ENCODE measurements at places on chromosomes 12 and 14.

DNA sequence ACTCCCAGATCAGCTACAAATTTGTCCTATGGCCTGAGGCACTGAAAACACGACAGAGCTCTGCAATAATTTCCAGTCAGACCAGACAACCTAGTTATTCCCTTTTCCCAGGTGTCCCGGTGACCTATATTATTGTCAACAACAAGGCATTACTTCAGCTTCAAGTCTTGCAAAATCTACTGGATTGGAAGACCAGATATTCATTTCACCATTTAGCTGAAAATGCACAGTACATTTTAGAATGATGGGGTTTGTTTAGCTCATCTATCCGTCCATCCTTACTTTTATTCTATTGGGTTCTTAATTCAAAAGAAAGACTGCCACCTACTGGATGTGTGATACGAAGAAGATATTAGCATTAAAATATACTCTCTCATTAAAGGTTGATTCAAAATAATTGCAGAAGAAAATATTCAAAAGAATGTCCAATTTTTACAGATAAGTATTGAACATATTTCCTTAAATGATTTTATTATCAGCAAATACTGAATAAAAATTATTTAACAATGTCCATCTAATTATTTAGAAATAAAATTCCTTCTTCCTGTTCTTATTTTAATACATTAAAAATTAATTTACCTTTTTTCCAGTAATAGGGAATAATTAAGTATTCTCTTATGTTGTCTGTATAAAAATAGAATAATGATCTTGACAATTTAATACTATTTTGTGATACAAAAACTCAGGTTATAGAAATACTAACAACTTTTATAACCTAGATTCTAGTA, 244.9 kb upstream of the LRIG3 start:
- no peak for DNase-seq

- no peak for DNase-seq
Observed at GRCh38 chr14:53310412-53310811, 157.3 kb upstream of the DDHD1 start.

- DNase-seq: no peak
Observed at GRCh38 chr14:91484186-91484585, 25.9 kb downstream of the PPP4R3A start.

GRCh38 chr12:58621126-58621525, 299.2 kb downstream of the LRIG3 start:
- no peak for DNase-seq

- peak; percentile 81 for DNase-seq
Observed at GRCh38 chr12:57063991-57064685, 14.2 kb upstream of the MYO1A start.

DNA sequence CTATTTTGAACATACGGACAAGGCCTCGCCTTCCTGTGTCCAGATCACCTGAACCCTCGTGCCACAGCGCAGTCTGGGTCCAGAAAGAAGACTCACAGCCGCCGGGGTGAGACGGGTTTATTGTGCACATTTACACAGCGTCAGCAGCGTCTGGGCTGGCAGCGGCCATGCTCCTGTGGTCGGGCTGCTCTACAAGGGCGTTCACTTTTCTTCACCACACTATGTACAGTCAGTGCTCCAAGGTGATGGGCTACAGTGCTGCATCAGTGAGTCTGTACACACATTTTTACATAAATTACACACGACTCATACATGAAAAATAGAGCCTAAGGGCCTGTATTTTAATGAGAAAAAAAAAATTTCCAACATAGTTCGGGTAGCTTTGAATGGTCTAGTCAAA, 18.0 kb downstream of the ZFYVE21 start:
- no peak for DNase-seq

DNA sequence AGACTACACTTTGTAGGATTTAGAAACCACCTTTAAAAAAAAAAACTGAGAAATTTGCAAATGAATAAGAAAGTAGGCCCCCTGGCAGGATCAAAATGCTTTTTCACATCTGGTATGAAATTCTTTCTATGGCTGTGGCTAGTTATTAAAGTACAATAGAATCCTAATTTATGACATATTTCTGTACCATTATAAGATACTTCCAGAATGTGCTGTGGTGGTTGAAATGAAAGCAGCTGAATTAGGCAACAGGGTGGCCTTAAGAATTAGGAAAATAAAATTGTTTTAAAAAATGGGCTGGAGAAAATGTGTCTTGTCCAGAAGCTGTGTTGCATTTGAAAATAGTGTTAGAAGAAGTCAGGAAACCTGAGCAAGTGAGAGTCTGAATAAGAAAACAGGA, 85.9 kb upstream of the PDE3A start:
- DNase-seq: no peak

DNA sequence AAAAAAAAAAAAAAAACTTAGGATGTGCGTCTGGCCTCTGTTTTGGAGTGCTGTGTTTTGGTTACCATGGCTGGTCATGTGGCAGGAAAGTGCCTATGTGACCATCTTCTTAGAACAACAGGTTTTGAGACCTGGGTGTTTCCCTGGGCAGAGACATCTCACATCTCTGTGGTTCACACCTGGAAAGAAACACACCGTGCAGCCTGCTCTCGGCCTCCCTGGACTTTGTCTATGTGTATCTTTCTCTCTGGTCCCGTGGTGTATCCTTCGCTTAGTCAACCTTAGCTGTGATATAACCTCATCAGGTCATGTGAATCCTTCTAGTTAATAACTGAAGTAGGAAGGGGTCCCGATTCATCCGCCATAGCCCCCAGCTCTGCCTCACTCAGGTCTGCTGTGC, 22.6 kb downstream of the ACADS start:
- DNase-seq: no peak

DNA sequence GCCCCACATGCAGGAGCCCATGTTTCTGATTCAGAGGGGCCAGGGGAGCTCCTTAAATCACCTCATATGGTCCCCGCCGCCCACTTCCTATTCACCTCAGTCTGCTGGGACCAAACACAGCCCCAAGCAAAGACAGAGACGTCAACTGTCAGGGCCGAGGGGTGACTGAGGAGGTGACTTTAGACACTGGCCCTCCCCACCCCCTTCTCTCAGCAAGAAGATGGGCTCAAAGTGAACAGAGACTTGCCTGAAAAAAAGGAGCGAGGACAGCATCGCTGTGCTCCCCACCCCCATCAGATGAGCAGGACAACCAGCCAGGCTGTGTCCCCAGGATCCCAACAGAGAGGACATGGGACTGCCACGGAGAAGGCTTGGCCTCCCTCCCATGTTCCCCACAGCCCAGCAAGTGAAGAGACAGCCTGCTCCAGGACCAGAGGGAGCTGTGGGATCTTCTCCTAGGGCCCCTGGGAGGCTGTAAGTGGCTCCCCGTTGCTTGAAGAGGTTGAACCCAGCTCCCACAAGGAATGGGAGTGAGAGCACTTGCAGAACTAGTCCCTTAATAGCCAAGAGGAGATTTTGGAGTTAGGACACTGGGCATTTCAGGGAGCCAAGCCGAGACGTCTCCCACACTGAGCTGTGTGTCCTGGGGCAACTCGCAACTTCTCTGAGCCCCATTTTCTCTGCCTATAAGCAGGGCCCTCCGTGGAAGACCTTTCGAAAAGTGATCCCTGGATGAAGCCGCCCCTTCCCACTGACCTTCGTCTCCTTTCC, 1.3 kb upstream of the KRT79 start:
- no peak for DNase-seq

DNA sequence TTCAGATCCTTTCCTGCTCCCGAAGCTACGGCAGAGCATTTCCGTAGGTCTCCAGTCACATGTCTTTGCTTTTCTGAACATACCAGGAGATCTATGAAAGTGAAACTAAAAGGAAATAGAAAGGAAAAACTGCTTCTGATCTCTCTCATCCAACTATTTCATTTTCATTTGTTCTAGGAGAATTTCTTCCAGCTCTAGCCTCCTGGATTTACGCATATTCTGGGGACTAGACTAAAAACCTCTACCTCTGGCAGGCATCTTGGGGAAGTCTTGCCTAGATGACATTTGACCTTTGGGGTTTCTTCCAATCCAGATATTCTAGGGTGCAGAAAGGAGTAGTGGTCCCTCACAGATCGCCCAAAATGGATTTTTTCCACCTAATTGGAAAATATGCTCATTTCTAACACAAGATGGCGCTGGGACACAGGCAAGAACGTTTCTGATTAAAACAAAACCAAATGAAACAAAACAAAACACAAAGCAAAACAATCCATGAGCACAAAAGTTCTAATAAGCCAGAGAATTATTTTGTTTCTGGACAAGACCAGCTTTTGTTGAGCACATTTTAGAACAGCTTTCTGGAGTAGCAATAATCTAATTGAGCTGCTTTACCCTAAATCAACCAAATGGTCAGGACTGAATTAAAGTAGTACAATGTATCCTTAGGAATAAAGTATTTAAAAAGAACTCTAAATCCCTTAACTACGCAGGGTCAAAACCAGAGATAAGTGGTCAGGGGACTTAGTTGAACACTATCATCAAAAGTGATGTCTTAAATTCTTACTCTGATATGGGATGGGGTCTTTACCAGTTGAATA, 12.3 kb upstream of the PARP11 start:
- peak; percentile 78 for DNase-seq

DNA sequence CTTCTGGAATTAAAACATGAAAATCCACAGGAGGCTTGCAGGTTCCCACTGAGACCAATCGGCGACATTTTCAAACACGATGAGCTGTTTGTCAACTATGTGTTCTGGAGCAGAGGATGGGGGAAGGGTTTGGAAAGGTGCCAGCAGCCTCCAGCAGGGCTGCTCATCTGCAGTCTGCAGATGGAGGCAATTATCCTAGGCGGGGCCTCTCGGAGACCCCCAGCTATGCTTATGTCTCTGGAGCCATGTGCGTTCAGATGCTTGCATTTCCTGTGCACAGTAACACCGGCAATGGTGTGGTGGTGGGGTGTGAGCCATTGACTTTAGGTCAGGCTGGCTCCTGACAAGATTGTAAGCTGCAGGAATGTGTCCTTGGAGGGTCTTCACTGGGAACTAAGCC, 51.7 kb downstream of the RPH3A start:
- no peak for DNase-seq

GRCh38 chr14:101184104-101184455, 280.6 kb upstream of the RTL1 start:
- DNase-seq: no peak

- no peak for DNase-seq
Observed at GRCh38 chr12:12265571-12266388, 1.1 kb downstream of the LRP6 start.

GRCh38 chr12:49375406-49375805, 8.1 kb downstream of the SPATS2 start:
- no peak for DNase-seq

GRCh38 chr14:31312934-31313333, 105.3 kb upstream of the HECTD1 start:
- no peak for DNase-seq

GRCh38 chr12:109600481-109600880, 26.9 kb downstream of the MVK start:
- no peak for DNase-seq

- DNase-seq: no peak
Observed at GRCh38 chr14:82046512-82047226, 513.0 kb upstream of the SEL1L start.

DNA sequence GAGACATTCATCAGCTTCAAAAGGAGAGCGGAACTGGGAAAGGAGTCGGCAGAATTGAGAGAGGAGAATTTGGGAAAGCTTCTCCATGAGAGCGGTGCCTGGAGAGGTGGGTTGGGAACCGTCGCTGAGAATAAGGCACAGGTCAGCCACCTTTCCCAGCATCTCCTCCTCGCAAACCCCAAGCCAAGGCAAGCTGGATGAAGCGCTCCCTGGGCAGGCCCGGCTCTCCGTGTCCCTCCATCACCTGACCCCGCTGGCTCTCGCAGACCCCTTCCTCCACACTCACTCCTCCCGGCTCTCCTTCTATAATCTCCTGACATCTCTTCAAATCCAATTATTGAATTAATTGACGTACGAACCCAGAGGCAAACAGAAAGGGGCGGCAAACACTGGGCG, 18.9 kb upstream of the ATP5MC2 start:
- no peak for DNase-seq

DNA sequence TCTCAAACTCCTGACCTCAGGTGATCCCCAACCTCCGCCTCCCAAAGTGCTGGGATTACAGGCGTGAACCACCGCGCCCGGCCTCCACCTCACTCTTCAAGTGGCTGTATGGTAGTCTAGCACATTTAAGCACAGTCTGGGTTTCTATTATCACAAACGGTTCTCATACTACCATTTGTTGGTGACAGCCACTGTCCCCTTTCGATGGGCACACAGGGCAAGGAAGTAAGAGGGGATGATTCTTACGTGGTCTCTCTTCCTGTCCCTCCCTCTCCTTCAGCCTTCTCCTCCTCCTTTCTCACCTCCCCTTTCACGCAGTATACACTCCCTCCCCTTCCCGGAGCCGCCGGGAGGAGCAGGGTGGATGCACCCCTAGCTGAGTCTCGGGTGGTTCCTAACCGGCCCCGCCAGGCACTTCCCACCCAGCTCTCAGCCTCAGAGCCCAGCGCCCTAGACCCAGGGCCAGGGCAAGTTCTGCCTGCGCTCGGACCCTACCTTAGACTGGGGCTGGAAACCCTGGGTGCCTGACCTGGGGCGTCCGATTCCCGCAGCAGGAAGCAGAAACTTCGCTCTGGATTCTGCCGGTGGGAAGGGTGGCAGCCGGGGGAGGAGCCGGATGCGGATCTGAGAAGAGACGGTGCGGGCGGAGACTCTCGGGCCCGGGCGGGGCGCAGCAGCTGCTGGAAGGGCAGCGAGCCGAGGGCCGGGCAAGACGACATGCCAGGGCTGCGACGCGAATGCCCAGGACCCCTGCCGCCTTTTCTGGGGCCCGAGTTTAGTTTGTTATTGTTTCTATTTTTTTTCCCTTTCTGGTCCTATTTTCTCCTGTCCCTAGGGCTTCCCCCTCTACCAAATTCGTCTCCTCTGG, at the start of gene TEP1:
Gene TEP1 (minus strand): TSS at position 626 of the 868 bp plus-strand sequence. CDS start 5,062 bp downstream, outside the sequence.
- DNase-seq: peak; percentile 63

DNA sequence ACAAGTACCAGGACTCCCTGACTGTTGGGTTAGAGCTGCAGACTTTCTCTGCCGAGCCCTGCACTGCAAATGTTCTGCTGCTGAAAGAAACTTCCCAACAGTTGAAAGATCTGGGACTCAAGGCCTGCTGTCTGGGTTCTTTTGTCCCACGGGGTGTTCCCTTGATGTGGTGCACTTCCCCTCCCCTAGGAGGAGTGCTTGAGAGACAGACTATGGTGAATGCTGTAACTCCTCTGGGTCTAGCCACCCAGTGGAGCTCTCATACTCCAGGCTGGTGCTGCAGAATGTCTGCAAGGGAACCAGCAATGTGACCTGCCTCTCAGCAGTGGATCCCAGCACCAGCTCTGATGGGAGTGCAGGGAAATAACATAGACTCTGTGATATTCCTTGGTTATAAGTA, 129.2 kb upstream of the SLCO1B1 start:
- no peak for DNase-seq

- no peak for DNase-seq
Observed at GRCh38 chr12:64160711-64161060, 61.4 kb downstream of the KICS2 start.

- no peak for DNase-seq
Observed at GRCh38 chr14:58747181-58747580, 109.4 kb downstream of the DACT1 start.

DNA sequence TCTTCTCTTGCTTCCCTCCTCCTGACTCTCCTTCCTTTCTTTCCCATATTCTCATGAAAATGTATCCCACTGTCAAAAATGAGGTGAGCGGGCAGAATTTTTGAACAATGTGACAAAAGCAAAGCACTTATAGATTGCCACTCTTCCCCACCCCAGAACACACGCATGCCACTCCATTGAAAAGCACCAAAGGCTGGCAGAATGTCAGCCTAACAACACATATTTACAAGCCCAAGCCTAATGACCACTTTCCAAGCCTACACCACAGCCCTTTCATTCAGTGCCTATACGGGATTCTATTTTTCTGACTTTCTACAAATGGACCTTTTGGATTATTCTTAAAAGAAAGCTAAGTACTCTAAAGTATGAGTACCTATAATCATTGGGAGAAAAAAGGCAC, 62.9 kb upstream of the METAP2 start:
- no peak for DNase-seq
